ENCODE measurements at places on chromosomes 11 and 22. TPM values are rescaled to one million over a fixed set of nuclear protein-coding genes. Genes with fewer than 3 reads are reported as not detected.

DNA sequence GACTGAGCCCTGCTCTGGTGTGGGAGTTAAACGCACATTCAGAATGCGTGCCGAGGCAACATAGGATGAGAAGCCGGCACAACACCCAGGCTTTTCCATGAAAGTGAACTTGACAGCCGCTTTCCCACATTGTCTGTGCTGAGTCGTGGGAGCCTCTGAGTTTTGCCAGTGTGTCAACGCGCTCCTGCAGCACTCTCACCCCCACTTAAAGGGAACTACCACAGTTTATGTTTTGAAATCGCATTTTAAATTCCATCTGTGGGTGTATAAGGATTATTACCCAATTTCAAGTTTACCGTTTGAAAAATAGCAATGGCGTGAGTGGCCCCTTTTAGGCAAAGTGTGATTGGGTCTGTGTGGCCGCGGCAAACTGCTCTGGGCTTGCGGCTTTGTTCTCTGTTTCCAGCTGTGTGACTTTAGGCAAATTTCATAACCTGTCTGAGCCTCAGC is 81.5 kb downstream of the FBLN1 start:
- no peak for DNase-seq

The CALCA gene
- not detected for total RNA-seq

DNA sequence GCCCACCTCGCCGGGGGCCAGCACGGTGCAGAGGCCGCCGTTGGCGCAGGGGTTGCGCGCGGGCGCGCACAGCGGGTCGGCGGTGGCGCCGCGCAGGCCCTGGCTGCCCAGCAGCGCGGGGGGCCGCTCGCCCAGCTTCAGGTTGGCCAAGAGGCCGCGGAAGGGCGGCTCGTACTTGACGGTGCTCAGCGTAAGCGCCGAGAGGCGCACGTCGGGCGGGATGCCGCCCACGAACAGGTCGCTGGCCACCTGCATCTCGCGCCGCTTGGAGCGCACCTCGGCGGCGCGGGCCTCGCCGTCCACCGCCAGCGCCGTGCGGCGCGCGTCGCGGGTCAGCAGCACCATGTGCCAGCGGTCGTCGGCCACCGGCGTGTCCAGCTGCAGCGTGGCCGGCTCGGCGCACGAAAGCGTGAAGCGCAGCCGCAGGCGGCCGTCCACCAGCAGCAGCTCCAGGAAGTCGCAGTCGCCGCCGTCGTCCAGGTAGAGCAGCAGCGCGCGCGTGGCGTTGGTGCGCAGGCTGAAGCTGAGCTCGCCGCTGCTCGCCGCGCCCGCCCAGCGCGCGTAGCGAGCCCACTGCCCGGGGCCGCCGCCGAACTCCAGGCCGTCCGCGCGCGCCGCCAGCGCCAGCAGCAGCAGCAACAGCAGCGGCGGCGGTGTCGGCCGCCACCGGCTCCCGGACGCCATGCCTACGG is 9.8 kb downstream of the NRXN2 start:
- no peak for DNase-seq

The IFITM10 gene
- total RNA-seq, result 2.9 TPM

The MUC6 gene
- not detected for total RNA-seq

GRCh38 chr22:30312053-30312452 is 14.7 kb downstream of the TBC1D10A start:
- no peak for DNase-seq

GRCh38 chr11:132242632-132243031 is 872.2 kb downstream of the NTM start:
- no peak for DNase-seq

DNA sequence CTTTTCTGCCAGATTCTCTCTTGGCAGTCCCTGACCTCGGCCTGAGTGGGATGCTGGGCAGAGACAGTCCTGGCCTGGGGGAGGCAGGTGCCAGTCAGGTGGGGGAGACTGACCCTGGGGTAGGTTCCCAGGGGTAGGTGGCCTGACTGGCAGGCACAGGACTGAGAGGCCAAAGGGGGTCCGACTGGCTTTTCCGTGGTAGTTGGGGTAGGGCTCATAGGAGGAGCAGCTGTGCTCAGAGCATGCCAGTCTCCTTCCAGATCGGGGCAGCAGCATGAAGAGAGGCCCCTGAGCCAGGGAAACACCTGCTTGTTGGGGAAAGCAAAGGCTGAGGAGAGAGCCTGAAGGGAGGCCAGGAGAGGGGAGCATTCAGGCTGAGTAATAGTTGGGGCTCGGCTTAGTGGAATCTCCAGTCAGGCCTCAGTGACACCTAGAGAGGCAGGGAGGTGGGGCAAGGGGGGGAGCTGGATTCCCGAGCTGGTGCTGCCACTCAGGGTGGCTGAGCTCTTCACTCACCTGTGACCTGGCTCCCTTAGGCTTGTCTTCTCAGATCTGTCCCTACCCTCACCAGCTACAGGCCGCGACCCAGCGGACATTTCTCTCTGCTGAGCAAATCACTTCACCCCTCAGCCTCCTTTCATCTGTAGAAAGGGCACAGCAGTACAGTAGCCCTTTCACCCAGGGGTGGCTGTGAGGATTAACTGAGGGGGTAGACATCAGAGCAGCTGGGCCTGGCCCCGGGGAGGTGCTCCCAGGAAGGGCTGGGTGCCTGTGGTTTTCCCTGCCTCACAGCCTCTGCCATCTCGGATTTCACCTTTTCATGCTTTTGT is 26.2 kb downstream of the MCM5 start:
- no peak for DNase-seq

The PIWIL4 gene
- 4.5 TPM for total RNA-seq

The NAALADL1 gene
- total RNA-seq, result 56.8 TPM

- DNase-seq, result peak; percentile 71
Observed at GRCh38 chr11:70399681-70400112, 1.4 kb downstream of the CTTN start.

DNA sequence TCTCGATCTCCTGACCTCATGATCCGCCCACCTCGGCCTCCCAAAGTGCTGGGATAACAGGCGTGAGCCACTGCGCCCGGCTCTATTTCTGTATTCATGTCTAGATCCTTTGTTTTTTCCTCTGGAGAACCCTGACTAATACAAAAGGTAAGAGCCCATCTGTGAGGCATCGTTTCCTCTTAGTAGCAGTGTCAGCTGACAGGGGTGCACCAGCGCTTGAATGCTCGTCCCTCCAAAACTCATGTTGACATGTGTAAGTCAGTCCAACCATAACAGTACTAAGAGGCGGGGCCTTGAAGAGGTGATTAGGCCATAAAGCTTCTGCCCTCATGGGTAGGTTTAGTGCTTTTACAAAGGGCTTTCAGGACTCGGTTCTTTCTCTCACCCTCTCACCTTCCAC is 470.1 kb upstream of the B3GAT1 start:
- no peak for DNase-seq

The GLYAT gene
- total RNA-seq, result not detected

The MOGAT2 gene
- not detected for total RNA-seq

- DNase-seq, result no peak
Observed at GRCh38 chr11:36390963-36391471, 94.9 kb downstream of the PRR5L start.

DNA sequence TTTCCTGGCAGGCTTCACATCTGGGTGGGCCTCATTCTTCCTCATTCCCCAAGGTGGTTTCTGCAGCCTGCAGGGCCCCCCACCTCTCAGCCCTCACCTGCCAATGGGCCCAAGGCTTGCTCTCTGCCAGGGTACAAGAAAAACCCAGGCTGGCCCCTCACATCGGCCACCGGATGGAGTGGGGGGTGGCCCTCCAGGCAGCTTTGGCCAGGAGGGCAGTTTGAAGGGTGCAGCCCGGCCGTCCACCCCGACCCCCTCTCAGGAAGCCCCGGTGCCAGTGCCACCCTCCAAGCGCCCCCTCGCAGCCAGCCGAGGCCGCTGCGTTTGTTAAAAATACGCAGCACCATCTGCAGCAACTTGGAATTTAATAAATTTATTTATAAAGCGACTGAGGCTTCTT is 196.7 kb downstream of the CTTN start:
- DNase-seq, result no peak

DNA sequence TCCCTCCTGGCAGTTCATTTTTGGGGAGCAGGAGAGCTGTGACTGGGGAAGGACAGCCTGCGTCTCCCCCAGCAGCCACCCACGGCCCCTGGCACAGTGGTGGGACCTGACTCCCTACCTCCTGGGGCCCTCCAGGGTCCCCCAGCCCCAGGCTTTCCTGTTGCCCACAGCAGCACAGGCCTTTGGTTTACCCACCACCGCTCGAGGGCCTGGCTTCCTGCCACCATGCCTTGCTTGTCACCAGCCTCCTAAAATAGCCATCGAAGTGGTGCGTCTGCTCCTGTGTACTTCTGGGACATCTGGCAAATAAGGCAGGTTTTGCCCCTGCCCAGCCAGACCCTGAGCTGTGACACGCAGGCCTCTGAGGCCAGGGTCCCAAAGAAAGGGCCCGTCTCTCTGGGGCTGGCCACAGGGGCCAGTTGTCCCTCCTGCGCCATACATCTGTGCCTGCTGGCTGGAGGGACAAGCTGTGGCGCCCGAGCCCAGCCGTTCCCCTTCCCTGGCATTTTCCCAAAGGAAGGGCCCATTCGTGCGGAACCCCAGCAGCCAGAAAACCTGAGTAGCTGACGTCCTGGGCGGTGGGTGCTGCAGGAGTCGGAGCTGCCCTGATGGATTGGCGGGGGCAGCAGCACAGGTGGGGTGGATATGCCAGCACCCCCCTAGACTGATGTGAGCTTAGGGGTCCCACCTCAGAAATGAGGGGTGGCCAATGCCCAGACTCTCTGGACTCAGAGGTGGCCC is 14.6 kb downstream of the PHLDA2 start:
- no peak for DNase-seq

The LRRN4CL gene
- total RNA-seq, result 12.1 TPM

- DNase-seq, result no peak
Observed at GRCh38 chr11:130181295-130182272, 22.0 kb downstream of the ST14 start.

DNA sequence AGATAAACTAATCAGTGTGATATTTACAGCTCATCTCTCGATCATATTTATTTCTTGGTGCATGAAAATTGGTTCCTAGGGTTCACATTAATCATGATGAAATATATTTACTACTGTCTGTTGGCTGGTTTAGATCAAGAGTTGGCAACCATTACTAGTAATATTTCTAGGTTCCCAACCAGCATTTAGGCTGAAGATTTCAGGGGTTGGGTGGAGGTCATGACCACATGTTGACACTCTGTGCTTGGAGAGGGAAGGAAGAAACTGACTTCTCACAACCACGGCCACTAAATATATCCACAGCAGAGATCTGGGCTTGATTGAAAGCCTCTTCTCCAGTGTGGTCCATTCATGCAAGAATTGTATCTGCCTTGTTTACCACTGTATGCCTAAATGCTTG is 87.9 kb downstream of the ALX4 start:
- DNase-seq, result no peak

DNA sequence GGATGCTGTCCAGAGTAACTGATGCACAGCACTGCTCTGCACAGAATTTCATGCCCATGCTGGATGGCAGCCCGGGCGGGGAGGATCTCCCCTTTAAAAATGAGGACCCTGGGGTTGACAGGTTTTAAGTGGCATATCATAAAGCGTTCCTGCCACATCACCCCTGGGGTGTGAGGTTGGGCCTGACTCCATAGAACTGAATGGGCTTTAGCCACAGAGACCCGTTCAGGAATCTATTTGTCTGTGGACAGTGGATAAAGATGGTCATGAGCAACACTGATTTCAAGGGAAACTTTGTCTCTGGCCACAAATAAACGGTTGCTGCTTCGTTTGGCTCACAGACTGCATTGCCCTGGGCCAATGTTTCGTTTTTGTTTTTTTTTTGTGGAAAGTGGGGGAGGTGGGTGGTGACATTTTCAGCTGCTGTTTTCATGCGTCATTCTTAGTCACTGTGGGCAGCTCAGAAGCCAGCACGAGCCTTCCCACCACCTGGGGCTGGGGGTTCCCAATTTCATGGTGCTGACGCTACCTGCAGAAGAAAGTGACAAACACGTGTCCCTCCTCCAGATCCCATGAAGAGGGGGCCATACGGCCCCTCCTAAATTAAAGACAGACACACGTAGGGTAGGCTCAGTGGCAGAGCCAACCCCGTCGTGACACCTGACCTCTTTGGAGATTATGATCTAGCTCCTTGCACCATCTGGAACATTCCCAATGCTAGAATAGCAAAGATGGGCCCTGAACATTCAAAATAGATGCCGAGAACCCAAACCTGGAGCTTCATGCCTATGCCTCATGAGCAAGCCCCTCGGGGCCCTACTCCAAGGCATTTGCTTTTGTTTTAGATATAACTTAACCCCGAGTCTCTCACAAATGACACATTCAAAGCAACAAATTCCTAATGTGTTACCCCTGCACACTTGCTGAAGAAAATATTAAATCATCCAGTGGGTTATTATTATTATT is 54.8 kb upstream of the PHF21B start:
- DNase-seq, result no peak

The TSPAN32 gene
- 1.9 TPM for total RNA-seq

GRCh38 chr22:20316217-20316843 is 3.5 kb downstream of the DGCR6L start:
- no peak for DNase-seq

- DNase-seq, result no peak
Observed at GRCh38 chr11:121229495-121230215, 62.9 kb upstream of the SC5D start.

DNA sequence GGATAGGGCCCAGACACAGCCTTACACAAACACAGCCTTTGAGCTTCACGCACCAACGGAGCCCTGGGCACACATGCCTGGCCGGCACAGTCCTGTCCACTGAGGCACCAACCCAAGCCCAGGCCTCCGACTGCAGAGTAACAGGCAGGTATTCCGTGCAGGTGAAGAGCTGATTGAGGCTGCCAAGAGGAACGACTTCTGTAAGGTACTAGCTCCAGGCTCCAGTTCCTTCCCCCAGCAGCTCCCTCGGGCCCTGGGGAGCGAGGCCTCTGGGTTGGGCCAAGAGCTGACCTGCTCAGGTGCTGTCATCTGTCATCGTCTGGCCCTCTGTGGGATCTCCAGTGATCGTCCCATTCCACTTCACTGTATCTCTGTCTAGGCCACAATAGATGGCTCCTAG is 3.2 kb upstream of the MDK start:
- DNase-seq, result no peak

The NCAM1 gene
- 3.3 TPM for total RNA-seq

- DNase-seq, result no peak
Observed at GRCh38 chr22:31707519-31707918, 42.4 kb downstream of the PRR14L start.

DNA sequence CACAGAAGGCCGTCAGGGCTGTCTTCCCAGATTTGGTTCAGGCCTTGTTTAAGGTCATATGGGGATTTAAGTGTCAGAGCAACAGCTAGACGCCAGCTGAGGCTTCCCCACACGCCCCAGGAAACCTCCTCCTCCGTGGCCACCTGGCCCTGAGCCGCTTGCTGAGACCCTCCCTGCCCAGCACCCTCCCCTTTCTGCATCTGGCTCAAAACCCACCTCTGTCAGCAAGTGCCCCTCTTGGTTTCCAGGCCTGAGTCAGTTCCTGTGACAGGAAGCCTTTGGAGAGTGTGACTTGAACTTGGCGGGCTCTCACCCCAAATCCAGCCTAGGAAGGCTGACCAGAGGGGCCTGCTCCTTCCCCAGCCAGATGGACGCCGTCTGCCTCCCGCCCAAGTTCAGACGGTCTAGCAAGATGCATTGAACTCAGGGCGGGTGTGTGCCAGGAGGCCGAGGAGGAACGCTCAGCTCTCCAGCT is 561 bp downstream of the FXYD2 start:
- no peak for DNase-seq

The CHRM1 gene
- total RNA-seq, result not detected

All from ascending aorta (tissue), 2 donors.